ELF-1 (cell line): ENCODE measurements at places on chromosomes 16 and 17.

DNA sequence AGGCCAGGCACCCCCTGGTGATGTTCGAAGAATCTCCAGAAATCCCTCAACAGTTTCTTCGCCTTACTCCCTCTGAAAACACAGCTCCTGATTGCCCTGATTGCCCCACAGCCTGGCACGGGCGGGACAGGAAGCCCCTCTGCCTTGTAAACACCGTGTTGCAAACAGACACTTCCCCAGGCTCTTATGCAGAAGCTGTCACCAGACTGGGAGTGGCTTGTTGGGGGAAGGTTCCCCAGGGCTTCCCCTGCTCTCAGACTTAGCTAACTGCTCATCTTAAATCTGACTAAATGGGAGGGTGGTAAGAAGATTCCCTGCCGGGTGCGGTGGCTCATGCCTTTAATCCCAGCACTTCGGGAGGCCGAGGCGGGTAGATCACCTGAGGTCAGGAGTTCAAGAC lies 11.2 kb downstream of the PIK3R5 start:
- peak; percentile 78 for DNase-seq

- DNase-seq, result peak; percentile 69
These were observed 7.2 kb downstream of the DLX3 start for GRCh38 chr17:49987681-49988441.

DNA sequence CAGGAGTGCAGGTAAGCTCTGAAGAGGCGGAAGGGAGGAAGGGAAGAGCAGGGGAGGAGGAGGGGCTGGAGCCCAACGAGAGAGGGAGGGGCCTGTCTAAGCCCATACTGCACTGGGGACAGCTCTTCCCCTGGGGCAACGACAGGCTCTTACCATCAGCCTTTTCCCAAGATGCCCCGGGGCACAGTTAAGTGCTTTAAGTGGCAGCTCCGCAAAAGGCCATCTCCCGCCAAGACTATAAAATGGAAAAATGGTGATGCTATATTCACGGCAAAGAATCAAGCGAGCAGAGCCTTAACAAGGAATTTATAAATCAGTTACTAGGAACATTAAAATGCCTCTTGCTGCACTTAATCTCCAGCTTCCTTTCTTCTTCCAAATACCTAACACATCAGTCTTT lies 110.2 kb upstream of the NLRP1 start:
- DNase-seq, result peak; percentile 93

- no peak for DNase-seq
These were observed 58.9 kb downstream of the TMC6 start for GRCh38 chr17:78069695-78070094.

GRCh38 chr17:4116516-4116915 lies 26.3 kb downstream of the ZZEF1 start:
- no peak for DNase-seq

GRCh38 chr17:3998436-3998835 lies 34.2 kb upstream of the ATP2A3 start:
- no peak for DNase-seq

DNA sequence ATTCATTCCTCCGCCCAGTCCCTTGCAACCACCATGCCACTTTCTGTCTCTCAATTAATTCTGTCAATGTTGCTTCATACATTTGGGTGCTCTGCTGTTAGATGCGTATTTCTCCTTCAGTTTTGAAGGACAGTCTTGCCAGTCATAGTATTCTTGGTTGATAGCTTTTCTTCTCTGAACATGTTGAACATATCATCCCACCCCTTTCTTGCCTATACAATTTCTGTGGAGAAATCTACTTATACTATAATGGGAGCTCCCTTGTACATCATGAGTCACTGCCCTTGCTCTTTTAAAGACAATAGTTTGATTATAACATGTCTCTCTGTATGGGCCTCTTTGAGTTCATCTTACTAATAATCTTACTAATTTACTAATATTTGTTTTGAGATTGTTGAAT lies 34.1 kb downstream of the RNF112 start:
- DNase-seq, result no peak

DNA sequence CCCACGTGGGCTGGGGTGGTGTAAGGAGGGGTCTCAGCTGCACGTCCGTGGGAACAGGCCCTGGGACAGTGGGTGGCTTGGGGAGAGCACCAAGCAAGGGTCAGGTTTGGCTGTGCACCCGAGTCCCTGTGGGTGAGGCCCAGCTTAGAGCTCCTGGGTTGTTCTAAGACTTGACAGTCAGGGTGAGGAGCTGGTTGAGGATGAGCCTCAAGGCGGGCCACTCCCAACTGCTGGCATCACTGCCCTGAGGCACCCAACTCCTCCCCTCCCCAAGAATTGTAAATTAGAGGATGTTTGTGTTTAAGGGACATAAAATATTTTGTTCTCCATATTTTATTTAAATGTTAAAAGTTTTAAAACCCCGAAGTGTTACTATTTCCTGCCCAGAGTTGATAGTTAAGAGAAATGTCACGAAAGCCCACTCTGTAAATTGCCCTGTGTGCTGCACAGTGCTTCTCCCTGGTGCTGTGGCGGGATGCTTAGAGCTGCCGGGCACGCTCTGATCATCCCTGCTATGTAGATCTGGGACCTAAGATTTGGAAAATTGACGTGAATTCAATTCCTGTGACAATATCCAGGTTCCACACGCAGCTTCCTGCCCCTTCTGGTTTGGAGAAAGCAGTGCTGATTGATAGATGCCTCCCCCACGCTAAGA lies 15.9 kb downstream of the ZC3H18 start:
- no peak for DNase-seq
